Caki2 (cell line): ENCODE measurements at places on chromosomes 11 and 22. TPM values are rescaled to one million over a fixed set of nuclear protein-coding genes. Genes with fewer than 3 reads are reported as not detected.

Gene ABCG4
- not detected in 2 replicates for total RNA-seq

Gene OR51B5
- total RNA-seq, result not detected in 2 replicates

Gene RNF214
- total RNA-seq, result 1.7 and 4.0 TPM in 2 replicates

Gene OR52H1
- total RNA-seq, result not detected in 2 replicates

Gene BRSK2
- 2.4 and 4.8 TPM in 2 replicates for total RNA-seq

- no peak for DNase-seq
Measured at GRCh38 chr11:7498193-7498592, 12.9 kb downstream of the OLFML1 start.
